ENCODE measurements at places on chromosomes 4 and X. TPM values are rescaled to one million over a fixed set of nuclear protein-coding genes. Genes with fewer than 3 reads are reported as not detected.

The KANTR gene
- 3.2 TPM for total RNA-seq

The TEC gene
- total RNA-seq = 0.24 TPM

The LPAR4 gene
- total RNA-seq = not detected

The UGT2B17 gene
- not detected for total RNA-seq

The DMRTC1 gene
- not detected for total RNA-seq

The XG gene
- not detected for total RNA-seq

The HSFX1 gene
- total RNA-seq = 0.17 TPM

The HSFX3 gene
- total RNA-seq = not detected

The BMP3 gene
- 0.63 TPM for total RNA-seq

The VCX3B gene
- total RNA-seq = not detected

The ADH1C gene
- not detected for total RNA-seq

The KLHL13 gene
- 4.0 TPM for total RNA-seq

The NAA11 gene
- 10.9 TPM for total RNA-seq

The CORIN gene
- total RNA-seq = not detected

The PPBP gene
- total RNA-seq = not detected

The RPA4 gene
- total RNA-seq = not detected

The RRH gene
- total RNA-seq = not detected

The TCEAL5 gene
- not detected for total RNA-seq

The MAGEA9B gene
- not detected for total RNA-seq

The MSX1 gene
- 18.7 TPM for total RNA-seq

The DRD5 gene
- not detected for total RNA-seq

The UBQLN2 gene
- total RNA-seq = 5.0 TPM

The MAGEA11 gene
- 48.3 TPM for total RNA-seq

The KDR gene
- total RNA-seq = 0.48 TPM
